ENCODE measurements at places on chromosomes 1 and 21.

DNA sequence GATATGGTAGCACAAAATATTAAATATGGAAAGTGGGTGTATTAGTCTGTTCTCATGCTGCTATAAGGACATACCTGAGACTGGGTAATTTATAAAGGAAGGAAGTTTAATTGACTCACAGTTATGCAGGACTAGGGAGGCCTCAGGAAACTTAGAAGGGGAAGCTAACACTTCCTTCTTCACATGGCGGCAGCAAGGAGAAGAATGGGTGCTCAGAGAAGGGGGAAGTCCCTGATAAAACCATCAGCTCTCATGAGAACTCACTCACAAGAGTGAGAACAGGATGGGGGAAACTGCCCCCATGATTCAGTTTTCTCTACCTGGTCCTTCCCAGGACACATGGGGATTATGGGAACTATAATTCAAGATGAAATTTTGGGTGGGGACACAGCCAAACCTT is 15.8 kb upstream of the BACE2 start:
- no peak for DNase-seq

DNA sequence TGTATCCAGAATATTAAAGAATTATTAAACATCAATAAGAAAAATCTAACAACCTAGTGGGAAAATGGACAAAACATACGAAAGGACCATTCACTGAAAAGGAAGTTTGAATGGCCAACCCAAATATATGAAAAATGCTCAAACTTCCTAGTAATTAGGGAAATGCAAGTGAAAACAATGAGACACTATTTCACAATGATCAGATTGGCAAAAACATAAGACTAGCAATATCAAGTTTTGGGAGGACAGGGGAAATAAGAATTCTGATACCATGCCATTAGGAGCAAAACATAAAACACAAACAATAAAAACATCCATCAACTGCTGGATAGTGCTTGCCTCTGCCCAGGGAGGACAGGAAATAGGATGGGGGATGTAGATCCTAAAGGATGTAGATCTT is 14.3 kb downstream of the XCL2 start:
- no peak for DNase-seq

DNA sequence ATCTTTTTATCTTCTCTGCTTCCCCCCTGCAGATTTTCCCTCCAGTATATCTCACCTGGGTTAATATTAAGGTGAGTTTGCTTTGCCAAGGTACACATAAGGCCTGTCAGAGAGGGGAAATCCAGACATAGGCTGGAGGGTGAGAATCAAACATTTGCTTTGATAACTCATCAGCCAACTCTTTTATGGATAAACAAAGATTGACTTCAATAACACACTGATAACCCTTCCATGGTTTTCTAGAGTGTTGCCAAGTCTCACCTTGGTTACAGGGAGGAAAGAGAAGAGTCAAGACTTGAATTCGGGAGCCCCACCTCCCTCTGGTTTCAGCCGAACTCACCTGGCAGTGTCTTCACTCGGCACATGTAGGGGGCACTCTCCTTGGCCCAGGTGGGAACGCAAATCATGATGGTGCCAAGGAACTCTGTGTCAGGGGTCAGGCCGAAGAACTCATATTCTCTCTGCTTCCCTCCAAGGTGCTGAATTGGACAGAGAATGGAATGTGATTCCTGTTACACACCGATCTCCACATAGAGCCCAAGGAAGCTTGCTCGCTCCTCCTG is 15.1 kb downstream of the IL22RA1 start:
- no peak for DNase-seq

- DNase-seq = no peak
These were observed 12.7 kb upstream of the IFI16 start for GRCh38 chr1:158996998-158997397.

GRCh38 chr1:33244809-33245186 is 11.5 kb upstream of the ZNF362 start:
- DNase-seq = no peak

DNA sequence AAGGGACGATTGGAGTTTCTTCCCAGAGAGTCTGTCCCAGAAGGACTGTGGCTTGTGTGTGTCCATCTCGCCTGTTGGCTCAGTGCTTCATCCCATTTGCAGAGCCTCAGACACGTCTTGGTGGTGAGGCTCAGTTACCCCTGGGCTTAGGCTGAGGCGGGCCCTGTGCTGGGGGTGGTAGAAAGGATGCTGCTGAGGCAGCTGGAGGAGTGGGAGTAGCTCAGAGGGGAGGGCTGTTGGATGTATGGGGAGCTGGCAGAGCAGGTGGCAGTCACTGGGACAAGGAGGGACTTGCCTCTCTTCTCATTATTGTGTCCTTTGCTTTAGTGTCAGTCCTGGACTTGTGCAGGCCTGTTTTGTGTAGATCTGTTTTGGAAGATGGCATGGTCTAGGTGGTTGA is 7.3 kb upstream of the MIIP start:
- DNase-seq = no peak

DNA sequence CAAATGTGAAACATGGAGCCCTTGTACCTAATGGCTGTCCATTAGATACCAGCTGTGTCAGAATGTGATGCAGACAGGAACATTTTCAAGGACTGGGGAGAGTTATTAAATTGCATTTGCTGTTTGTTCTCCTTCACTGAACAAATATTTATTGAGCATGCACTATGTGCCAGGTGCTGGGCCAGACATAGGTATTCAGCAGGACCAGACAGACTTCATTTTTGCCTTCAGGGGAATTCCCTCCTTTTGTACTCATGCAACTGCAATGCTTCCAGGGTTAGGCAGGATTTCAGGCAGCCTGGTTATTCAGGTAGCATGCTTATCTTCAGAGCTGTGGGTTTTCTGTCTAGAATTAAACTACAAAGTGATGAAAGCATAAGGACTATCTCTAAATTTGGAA is 64.2 kb upstream of the SMYD2 start:
- no peak for DNase-seq

DNA sequence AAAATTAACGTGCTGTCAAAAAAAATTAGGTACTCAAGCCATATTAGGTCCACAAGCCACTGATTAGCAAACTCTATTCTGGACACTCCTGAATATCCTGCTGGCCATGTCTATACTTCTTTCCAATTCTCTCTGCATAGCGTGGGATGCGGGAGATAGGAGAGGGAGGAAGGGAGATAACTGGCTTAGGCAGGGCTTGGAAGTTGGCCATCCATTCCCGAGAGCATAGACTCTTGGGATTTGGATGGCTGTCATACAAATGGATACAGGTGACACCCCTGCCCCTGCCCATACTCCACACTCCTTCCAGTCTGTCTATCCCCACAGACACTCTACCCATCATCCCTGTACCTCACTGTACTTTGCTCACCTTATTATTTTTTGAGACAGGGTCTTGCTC is 2.3 kb upstream of the PRELP start:
- no peak for DNase-seq

GRCh38 chr1:31371121-31371959 is 1.5 kb downstream of the FABP3 start:
- DNase-seq = no peak

GRCh38 chr1:58785442-58786058 is 1.7 kb upstream of the JUN start:
- peak; percentile 39 for DNase-seq

DNA sequence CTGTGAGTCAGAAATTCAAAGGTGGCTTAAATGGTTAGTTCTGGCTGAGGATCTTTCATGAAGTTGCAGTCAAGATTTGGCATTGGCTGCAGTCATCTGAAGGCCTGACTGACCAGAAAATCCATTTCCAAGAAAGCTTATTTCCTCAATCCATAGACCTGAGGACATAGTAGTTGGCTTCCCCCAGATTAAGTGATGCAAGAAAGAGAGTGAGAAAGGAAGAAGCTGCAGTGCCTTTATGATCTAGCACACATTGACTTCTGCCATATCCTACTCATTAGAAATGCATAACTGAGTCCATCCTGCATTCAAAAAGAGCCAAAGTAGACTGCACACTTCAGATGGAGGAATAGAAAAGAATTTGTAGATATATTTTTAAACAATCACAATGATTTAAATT is 222.6 kb downstream of the COL24A1 start:
- DNase-seq = no peak

DNA sequence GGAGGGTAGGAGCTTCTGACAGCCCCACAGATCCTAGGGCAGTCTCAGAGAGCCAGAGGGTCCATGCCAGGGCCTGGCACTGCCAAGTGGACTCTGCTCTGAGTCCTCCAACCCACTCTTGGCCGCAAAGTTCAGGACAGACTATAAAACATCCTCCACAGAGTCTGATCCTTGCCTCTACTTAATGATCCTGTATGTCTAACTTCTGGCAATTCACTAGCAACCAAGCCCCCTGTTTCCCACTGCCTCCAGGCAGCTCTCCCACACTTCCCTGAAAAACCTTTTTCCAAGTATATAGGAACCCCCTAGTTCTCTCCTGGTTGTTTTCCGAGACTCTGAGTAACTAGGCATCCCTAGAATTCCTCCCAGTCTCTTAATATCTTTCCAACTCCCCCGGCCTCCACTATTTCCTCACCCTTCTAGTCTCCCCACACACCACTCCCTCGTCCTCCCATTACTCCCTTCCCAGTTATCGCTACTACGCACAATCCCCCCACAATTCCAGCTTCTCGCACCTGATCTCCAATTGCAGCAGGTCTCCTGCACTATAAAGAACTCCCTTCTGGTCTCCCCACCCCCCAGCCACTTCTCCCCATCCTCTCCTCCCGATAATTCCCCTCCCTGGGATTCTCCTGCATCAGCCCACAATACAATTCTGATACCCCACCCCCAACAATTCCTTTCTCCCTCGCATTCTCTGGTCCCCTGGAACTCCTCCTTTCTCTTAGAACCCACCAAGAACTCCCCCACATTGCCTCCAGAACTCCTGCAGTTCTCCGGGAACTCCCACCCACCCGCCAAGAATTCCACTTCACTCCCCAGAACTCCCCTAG is 574 bp downstream of the IGSF9 start:
- no peak for DNase-seq

GRCh38 chr1:173405834-173406233 is 71.3 kb upstream of the PRDX6 start:
- DNase-seq = no peak

GRCh38 chr1:20555025-20555757 is 2.8 kb downstream of the FAM43B start:
- no peak for DNase-seq

- peak; percentile 15 for DNase-seq
These were observed 73.8 kb upstream of the ZNF281 start for GRCh38 chr1:200483491-200484143.

- DNase-seq = no peak
These were observed 595 bp upstream of the ZNHIT6 start for GRCh38 chr1:85708829-85709227.

DNA sequence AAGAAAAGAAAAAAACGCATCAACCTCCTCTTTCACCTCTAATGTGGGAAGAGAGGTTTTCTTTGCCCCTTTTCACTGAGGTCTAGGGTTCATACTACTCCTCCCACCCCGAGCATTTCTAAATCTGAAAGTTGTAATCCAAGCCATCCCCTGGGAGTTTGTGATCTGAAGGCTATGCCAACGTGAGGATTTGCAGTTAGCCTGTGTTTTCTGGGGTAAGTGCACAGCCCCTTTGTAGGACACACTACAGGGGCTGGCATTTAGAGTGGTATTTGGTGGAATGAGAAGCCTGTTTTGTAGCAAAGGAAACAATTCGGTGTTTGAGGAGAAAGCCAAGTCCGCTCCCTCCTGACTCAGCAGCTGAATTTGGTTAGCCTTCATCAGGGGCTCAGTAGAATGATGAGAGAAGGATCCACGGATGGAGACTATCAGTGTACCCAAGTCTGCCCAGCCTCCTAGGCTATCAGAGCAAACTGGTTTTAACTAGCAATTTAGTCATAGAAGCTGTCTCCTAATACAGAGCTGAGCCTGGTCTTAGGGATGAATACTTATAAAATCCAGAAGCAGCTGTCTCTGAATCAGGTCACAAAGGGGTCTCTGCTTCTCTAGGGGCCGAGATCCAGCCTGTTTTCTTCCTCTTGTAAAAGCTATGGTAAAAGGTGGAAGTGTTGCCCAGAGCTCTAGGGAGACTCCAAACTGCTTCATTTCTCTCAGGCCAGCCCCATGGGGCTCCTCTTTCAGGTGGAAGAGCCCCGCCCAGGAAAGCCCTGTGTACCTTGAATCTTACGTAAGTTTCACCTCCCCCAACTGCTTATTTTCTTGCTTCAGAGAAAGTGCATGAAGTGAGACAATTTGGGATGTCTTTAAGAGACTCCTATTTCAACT is 2.1 kb downstream of the PCP4L1 start:
- no peak for DNase-seq

GRCh38 chr21:21715266-21715969 is 717.2 kb downstream of the NCAM2 start:
- no peak for DNase-seq

GRCh38 chr1:77533660-77534305 is 148.7 kb downstream of the ZZZ3 start:
- DNase-seq = peak; percentile 56

DNA sequence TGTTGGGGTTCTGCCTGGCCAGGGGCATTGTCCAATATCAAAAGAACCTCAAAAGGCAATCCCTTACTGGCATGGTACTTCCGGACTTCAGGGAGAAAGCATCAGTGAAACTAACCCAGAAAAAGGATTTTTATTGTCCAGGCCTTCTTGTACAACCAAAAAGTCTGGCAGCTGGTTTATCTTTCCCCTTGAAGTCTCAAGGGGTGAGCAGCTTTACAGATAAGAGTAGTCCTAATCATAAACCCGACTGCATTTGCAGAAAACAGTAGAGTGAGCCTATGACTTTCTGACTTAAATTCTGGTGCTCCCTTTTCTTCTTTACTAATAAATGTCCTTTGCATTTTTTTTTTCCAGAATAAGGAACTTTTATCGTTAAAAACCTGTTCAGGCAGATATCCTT is 104.0 kb upstream of the CHRM3 start:
- DNase-seq = no peak

GRCh38 chr1:37691497-37692077 is 729 bp upstream of the CDCA8 start:
- peak; percentile 14 for DNase-seq

DNA sequence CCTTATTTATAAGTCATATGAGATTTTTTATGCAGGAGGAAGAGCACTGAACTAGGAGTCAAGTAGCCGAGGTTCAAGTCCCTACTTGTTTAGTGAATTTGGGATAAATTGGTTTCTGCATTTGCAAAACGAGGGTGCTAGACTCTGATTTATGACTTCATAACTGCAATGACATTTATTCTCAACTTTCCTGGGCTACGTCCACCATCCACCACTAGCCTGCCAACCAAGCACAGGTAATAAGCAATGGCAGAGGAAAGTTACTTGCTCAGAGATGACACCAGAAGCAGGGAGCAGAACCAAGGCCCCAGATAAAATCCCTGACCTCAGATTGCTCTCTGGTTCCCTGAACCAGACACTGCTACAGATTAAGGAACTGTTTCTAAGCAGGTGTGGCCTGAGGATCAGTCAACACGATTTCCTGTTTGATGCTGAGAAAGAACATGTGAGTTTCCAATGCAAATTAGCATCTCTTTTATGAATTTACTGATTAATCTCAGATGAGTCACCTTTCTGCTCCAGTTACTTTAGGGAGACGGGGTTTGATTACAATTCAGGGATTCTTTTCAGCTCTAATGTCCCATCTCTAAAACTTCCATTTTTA is 52.7 kb downstream of the PLPP3 start:
- DNase-seq = no peak

DNA sequence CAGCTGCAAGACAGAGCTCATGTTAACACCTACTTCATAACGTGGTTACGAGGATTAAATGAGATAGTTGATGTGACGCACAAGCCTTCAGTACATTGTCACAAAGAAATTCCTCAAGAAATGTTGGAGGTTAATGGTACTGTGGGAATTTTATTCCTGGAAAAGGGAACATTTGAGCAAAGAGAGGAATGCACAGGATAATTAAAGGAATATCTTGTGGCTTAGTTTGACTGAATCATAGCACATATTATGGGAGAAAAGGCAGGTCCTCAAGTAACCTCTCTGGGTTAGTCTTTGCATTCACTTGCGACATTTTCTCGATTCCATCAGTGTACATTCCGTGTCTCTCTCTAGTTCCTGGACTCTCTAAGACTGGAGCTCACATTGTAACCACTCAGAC is 300.2 kb upstream of the DUSP10 start:
- no peak for DNase-seq
